ENCODE measurements at places on chromosomes 4 and X.

DNA sequence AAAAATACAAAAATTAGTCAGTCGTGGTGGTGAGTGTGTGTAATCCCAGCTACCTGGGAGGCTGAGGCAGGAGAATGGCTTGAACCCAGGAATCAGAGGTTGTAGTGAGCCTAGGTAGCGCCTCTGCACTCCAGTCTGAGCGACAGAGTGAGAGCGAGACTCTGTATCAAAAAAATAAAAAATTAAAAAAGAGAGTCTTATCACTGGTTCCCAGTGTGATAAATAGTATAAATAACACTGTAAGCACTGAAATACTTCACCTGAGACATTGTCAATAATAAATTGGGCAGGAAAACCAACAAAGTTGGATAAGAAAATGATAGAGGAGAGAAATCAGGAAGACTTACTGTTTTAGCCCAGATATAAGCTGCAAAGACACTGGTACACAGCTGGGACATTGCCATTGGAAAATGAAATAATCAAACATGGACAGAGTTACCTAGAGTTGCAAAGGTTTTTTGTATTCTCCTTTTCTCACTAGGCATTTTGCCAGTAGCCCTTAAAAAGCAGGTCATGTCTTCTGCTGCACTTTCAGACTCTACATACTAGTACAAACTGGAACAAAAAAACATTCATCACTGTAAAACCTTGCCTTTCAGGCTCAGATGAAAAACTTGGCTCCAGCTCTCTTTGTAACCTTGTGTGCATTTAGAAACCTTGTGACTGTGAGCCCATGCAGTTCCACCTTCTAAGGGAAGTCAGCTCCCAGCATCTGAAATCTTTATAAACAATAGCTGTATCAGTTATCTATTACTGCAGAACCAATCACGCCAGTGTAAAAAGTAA, 55.0 kb upstream of the PPP1R2C start:
- DNase-seq, result no peak

- DNase-seq, result no peak
These were observed 672 bp downstream of the LONRF3 start for GRCh38 chrX:118974908-118975671.

DNA sequence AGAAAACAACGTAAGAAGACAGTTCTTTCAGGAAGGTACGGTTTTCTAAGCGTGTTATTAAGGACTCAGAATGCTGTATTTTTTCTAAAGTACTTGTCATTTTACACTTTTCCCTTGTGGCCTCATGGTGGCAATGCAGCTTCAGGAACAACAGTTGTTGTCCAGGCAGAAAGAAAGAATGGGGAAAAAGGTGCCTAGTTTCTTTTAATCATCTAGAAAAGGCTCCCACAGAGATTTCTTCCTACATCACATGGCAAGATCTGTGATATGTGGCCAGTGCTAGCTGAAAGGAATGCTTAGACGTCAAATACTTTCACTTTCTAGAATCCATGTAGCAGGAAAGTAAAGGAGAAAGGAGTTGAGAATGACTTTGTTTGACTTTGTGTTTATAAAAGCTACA, 49.0 kb upstream of the TRAM1L1 start:
- DNase-seq, result peak; percentile 73

- DNase-seq, result no peak
These were observed 106.3 kb downstream of the AFF1 start for GRCh38 chr4:87041141-87041540.

All from Kasumi-1 (cell line).